ENCODE measurements at places on chromosomes 11 and 22.

DNA sequence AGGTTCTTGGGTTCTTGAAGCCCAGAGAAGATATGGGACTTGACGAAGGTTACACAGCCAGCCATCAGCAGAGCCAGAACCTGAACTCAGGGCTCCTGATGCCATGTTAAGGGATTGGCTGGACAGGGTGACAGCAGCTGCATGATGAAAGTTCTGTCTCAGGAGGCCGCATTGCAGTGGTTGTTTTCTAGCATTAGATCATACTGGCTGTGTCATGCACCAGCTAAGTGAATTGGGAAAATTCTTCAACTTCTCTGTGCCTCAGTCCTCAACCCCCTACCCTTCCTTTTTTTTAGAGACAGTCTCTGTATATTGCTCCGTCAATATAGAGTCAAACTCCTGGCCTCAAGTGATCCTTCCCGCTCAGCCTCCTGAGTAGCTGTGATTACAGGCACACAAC is 5.4 kb upstream of the LTBP3 start:
- H3K27me3 ChIP-seq: no peaks in the 10 kb centered on the region
- no peak for DNase-seq
- no peak overlapping the region for H3K27ac ChIP-seq
- peaks cover 38% of the 10 kb centered on the region for H3K4me1 ChIP-seq

DNA sequence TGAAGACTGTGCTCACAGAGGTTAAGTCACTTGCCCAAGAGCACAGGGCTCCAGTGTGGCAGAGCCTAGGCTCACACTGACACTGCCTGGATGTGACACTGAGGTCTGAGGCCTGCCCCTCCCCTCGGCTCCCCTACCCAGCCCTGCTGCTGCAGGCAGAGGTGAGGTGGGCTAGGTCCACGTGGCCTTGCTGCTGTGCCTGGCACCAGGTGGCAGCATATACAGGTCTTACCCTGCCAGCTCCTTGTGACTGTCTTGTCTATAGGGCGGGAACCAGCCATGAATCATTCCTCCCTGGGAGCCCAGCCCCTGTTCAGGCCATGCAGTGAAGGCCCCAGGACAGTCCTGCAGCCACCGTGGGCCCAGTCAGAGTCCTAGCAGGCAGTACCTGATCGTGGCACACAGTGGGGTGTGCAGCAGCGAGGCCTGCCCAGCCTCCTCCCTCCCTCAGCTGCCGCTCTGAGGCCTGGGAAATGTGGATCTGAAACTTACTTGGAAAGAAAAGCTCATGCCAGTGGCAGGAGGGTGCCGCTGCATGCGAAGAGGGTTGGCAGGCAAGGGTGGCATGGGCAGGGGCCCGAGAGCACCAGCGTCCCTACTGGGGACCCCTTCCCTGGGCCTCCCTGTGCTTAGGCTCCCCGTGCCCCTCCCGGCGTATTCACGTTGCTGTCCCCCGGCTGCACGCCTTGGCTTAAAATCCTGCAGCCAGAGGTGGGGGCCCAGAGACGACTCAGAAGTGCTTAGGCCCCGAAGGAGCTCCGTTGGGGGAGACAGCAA is 1.2 kb upstream of the CERK start:
- DNase-seq: peak; percentile 58
- no peaks in the 10 kb centered on the region for H3K27me3 ChIP-seq
- peaks cover 32% of the 10 kb centered on the region for H3K4me1 ChIP-seq
- H3K27ac ChIP-seq: peak overlapping the region; percentile 67
- peaks cover 23% of the 10 kb centered on the region for H3K36me3 ChIP-seq
- H3K4me3 ChIP-seq: peak overlapping the region; percentile 86

GRCh38 chr11:9039198-9039597 is 35.4 kb upstream of the NRIP3 start:
- DNase-seq: no peak
- H3K27me3 ChIP-seq: peaks cover 19% of the 10 kb centered on the region
- H3K36me3 ChIP-seq: no peaks in the 10 kb centered on the region
- no peaks in the 10 kb centered on the region for H3K4me1 ChIP-seq

GRCh38 chr11:7573193-7573557 is 59.4 kb downstream of the PPFIBP2 start:
- H3K4me3 ChIP-seq: no peak overlapping the region
- DNase-seq: no peak
- no peak overlapping the region for H3K27ac ChIP-seq
- H3K36me3 ChIP-seq: no peaks in the 10 kb centered on the region

- no peaks in the 10 kb centered on the region for H3K36me3 ChIP-seq
- DNase-seq: no peak
- H3K4me1 ChIP-seq: no peaks in the 10 kb centered on the region
- peaks cover 1% of the 10 kb centered on the region for H3K27me3 ChIP-seq
- H3K27ac ChIP-seq: no peak overlapping the region
- no peak overlapping the region for H3K4me3 ChIP-seq
Observed at GRCh38 chr11:94629741-94630140, 62.6 kb downstream of the PIWIL4 start.

DNA sequence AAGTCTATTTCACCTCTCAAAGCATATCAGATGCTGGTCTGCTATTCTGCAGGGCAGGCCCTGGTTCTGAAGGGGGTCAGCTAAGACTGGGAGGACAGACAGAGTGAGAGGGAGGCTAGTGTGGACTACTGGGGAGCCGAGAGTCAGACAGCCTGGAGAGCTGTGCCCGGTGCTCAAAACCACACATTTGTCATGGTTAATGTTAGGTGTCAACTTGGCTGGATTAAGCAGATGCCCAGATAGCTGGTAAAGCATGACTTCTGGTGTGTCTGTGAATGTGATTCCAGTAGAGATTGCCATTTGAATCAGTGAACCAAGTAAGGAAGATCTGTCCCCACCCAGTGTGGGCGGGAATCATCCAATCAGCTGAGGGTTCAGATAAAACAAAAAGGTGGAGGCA is 102.6 kb downstream of the SNX19 start:
- no peak overlapping the region for H3K27ac ChIP-seq
- DNase-seq: no peak
